ENCODE measurements at places on chromosomes 5 and 9.
A peak's percentile ranks its signal among the peaks of the same experiment; 100 is the strongest.

DNA sequence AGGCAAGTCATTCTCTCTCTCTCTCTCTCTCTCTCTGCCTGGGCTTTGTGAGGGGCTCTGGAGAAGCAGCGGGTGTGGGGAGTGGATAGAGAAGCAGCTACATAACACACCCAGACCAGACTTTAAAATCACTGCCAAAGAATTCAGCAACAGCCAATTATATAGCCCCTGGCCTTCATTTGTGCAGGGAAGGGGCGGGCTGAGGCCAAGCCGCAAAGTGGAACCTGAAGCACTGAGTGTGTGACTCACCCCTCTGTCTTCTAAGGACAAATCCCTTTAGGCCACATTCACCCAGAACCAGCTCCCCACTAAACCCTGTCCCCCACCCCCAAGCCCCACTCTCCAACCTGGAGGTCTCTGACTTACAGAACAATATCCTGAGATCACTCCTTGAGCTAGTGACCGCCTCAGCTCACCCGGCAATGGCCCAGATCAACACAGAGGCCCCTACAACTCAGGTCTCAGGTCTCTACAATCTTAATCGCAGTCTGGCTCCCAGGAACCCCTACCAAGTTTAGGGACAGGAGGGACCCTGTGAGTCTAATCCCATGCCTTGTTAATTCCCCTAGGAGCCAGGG is 6.0 kb downstream of the B4GALT1 start:
- peak; percentile 93 for DNase-seq
- no peaks in the 10 kb centered on the region for H3K27me3 ChIP-seq
- peak overlapping the region; percentile 99 for H3K27ac ChIP-seq
- peaks cover 6% of the 10 kb centered on the region for H3K36me3 ChIP-seq

GRCh38 chr9:5556101-5556705 is 45.9 kb downstream of the PDCD1LG2 start:
- no peaks in the 10 kb centered on the region for H3K27me3 ChIP-seq
- H3K4me3 ChIP-seq, result no peak overlapping the region
- peaks cover 7% of the 10 kb centered on the region for H3K4me1 ChIP-seq
- H3K27ac ChIP-seq, result no peak overlapping the region

DNA sequence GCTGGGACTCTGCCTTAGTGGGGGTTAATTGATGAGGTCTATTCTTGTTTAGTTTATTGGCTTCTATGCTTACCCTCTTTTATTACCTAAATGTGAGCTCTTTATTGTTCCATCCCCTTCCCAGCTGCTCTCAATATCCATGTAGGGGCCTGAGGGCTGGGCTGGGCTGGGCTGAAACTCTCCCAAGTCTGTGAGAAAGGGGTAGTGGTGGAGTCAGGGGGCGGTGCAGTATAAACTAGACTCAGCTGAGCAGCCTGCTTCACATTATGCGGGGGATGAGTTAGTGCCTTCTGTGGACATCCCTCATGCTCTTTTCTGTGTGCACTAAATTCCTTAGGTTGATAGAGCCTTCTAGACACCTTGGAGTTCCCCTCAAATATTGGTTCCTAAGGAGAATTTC is 451.8 kb upstream of the PTGER4 start:
- no peaks in the 10 kb centered on the region for H3K36me3 ChIP-seq
- no peak overlapping the region for H3K27ac ChIP-seq
- H3K4me3 ChIP-seq, result no peak overlapping the region
- H3K4me1 ChIP-seq, result peaks cover 15% of the 10 kb centered on the region
- no peak for DNase-seq

DNA sequence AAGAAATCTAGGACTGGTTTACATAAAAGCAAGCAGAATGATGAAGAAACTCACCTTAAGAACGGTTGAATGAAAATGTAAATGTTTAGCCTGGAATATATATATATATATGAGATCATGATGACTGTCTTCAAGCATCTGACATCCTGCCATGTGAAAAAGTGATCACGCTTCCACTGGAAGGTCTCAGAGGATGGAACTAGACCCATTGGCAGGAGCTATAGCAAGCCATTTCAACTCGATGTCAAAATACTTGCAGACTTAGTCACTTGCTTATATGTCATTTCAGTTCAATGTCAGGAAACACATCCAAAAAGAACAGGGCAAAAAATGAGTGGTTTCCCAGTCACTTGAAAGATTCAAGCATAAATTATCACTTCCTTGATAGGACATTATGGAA is 22.2 kb upstream of the TMEM161B start:
- H3K4me3 ChIP-seq, result no peak overlapping the region
- H3K27ac ChIP-seq, result no peak overlapping the region
- H3K36me3 ChIP-seq, result no peaks in the 10 kb centered on the region
- no peaks in the 10 kb centered on the region for H3K4me1 ChIP-seq

- H3K4me3 ChIP-seq, result peak within 1 kb of the TSS; percentile 67
- peaks cover 47% of the 10 kb centered on the region for H3K36me3 ChIP-seq
- peaks cover 43% of the 10 kb centered on the region for H3K4me1 ChIP-seq
- no peaks in the 10 kb centered on the region for H3K27me3 ChIP-seq
Measured at GRCh38 chr5:160421625-160422258, at the start of gene PTTG1. Gene PTTG1, plus strand, starts transcription at chr5:160421855. Its CDS starts 458 bp downstream, at chr5:160422313.

DNA sequence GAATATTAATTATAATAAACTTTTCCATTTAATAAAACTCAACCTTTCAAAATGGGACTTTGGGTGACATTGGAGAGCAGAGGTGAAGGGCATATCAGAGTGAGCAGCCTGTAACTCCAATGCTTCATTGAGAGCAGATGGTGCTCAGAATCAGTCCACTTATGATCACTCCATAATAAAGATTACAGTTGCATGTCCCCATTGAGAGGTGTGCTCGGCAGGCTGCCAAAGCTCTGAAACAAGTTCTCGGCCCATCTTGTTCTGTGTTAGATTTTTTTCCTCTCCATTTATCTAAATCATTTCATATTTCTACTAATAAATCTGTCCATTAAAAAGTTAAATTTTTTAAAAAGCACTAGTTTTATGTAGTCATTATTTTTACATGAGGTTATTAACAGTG is 1786.4 kb upstream of the WWC1 start:
- H3K27me3 ChIP-seq, result no peaks in the 10 kb centered on the region
- H3K27ac ChIP-seq, result no peak overlapping the region
- no peaks in the 10 kb centered on the region for H3K4me1 ChIP-seq
- no peak for DNase-seq
- H3K36me3 ChIP-seq, result no peaks in the 10 kb centered on the region
- no peak overlapping the region for H3K4me3 ChIP-seq

- no peak overlapping the region for H3K27ac ChIP-seq
- H3K27me3 ChIP-seq, result no peaks in the 10 kb centered on the region
- peak overlapping the region; percentile 41 for H3K4me3 ChIP-seq
- H3K4me1 ChIP-seq, result peaks cover 9% of the 10 kb centered on the region
- no peak for DNase-seq
Measured at GRCh38 chr9:124776618-124776953, 347 bp upstream of the OLFML2A start.

- H3K36me3 ChIP-seq, result no peaks in the 10 kb centered on the region
- H3K4me1 ChIP-seq, result peaks cover 33% of the 10 kb centered on the region
- no peak overlapping the region for H3K4me3 ChIP-seq
- DNase-seq, result no peak
Measured at GRCh38 chr5:145244251-145244650, 590.9 kb downstream of the PRELID2 start.

DNA sequence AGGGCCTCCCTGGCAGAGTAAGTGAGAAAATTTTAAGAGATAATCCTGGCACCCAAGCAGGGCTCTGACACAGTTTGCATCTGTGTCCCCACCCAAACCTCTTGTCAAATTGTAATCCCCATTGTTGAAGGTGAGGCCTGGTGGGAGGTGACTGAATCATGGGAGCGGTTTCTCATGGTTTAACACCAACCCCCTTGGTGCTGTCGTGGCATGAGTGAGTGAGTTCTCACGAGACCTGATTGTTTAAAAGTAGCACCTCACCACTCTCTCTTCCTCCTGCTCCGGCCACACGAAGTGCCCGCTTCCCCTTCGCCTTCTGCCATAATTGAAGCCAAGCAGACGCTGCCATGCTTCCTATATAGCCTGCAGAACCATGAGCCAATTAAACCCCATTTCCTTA is 80.1 kb downstream of the FBXW11 start:
- H3K4me1 ChIP-seq, result no peaks in the 10 kb centered on the region
- no peak overlapping the region for H3K27ac ChIP-seq
- no peak overlapping the region for H3K4me3 ChIP-seq
- H3K36me3 ChIP-seq, result no peaks in the 10 kb centered on the region
- H3K27me3 ChIP-seq, result no peaks in the 10 kb centered on the region
- DNase-seq, result no peak

GRCh38 chr9:100354121-100354800 is 1.5 kb upstream of the TEX10 start:
- peaks cover 4% of the 10 kb centered on the region for H3K4me1 ChIP-seq
- H3K4me3 ChIP-seq, result no peak overlapping the region
- DNase-seq, result no peak
- no peaks in the 10 kb centered on the region for H3K27me3 ChIP-seq

DNA sequence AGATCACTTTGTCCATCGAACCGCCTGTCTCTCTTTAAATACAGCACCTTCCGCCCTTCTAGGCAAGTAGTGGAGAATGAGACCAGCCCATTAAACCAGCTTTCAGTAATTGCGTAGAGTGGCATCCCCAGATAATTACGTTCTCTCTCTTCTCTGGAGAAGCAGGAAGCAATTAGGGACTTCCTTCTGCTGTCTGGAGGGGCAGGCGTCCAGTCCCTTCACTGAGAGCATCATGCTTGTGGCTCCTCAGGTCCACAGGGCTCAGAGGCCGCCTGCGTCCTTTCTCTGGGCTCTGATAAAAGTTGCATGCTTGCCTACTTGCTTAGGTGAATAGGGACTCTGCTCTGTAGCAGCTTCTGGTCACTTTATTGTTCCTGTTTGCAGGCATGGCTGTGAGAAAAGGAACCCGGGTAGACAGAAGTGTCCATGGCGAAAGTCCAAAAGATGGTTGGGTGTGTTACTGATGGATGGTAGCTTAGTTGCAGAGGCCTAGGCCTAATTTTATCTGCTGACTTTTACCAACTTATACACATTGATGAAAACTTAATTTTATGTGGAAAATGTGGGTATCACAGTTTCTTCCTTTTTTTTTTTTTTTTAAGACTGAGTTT is 299.1 kb upstream of the PANK3 start:
- no peaks in the 10 kb centered on the region for H3K36me3 ChIP-seq
- DNase-seq, result no peak
- H3K4me1 ChIP-seq, result no peaks in the 10 kb centered on the region
- H3K27me3 ChIP-seq, result no peaks in the 10 kb centered on the region
- H3K4me3 ChIP-seq, result no peak overlapping the region

GRCh38 chr5:171667341-171668096 is 118.1 kb upstream of the SMIM23 start:
- no peaks in the 10 kb centered on the region for H3K27me3 ChIP-seq
- peaks cover 9% of the 10 kb centered on the region for H3K4me1 ChIP-seq
- no peaks in the 10 kb centered on the region for H3K36me3 ChIP-seq
- peak; percentile 89 for DNase-seq
- no peak overlapping the region for H3K4me3 ChIP-seq
- H3K27ac ChIP-seq, result peak overlapping the region; percentile 43

All from RWPE2 (cell line).